Jurkat, Clone E6-1 (cell line): ENCODE measurements at places on chromosomes 7 and 10.

DNA sequence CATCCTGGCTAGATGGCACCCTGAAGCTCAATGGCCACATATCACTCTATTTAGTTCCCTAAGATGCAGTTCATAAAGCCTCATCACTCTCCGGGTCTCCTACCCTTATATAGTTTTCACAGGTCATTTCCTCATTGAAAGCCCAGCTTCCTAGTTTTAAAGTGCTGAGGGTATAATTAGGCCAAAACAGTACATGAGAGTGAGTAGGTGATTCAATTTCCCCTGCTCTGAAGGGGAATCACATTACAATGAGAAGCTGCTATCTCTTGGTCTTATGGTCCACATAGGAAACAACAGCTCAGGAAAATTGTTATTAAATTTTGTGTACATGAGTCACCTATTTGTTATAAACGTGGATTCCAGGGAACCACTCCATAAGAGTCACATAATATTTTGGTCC, 162.0 kb downstream of the SEMA3E start:
- no peak for DNase-seq

- no peak for DNase-seq
Measured at GRCh38 chr10:47082055-47082784, 171.0 kb downstream of the PTPN20 start.

GRCh38 chr7:69681181-69681580, 82.9 kb downstream of the AUTS2 start:
- no peak for DNase-seq

- DNase-seq, result peak; percentile 66
Measured at GRCh38 chr10:102645741-102646609, 1.7 kb downstream of the TRIM8 start.

GRCh38 chr7:144546782-144547181, 143.3 kb upstream of the NOBOX start:
- DNase-seq, result no peak

- DNase-seq, result peak; percentile 52
Measured at GRCh38 chr10:96832721-96833219, 672 bp downstream of the LCOR start.

- DNase-seq, result no peak
Measured at GRCh38 chr7:23787272-23787671, 77.3 kb downstream of the STK31 start.

- DNase-seq, result peak; percentile 51
Measured at GRCh38 chr10:2619472-2619871, 447.9 kb upstream of the PFKP start.

DNA sequence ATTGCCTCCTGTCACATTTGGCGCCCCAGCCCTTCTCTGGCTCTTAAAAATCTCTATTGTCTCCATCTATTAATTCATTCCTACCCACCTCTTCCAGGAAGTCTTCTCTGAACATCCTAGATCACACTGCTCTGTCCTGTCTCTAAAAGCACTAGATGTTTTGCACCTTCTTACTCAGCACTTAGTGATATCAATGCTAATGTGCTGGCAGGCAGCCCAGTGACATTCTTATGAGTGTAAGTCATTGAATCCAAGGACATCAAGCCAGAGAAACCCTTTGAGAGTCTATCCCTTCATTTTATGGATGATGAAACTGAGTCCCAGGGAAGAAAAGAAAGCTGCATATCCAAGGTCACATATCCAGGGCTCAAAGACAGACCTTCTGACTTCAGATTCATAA, 48.3 kb upstream of the PAX2 start:
- no peak for DNase-seq

DNA sequence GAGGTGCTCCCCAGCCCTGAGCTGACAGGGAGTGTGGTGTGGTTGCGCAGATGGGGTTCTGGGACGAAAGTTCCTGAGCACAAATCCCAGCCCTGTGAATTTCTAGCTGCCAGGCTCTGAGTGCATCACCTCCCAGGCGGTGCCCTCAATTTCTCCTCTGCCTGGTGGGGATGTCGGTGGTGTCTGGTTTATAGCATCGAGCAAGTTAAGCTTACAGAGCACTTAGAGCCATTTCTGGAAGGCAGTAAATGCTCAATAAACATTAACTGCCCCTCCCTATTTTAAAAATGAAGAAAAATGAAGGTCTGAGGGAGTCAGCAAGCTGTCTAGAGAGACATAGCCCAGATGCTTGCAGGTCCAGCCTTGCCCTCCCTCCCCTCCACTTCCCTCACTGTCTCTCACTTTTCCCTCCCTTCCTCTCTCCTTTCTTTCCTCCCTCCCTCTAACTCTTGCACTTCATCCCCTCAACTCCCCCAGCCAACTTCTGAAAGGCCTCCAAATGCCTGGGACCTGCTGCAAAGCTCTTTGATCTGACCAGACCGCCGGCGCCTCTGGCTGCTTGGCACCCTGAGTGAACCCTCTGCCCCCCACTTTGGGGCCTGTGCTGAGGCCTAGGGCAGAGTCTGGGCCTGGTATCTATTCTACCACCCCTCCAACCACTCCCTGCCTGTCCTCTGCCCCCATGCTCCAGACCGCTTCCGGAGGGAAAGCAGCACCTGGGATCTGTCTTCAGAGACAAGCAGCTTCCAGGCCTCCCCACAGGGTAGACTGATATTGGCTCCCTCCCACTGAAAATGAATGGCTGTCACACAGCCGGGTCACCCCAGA, 438.3 kb downstream of the RPS24 start:
- DNase-seq, result no peak

DNA sequence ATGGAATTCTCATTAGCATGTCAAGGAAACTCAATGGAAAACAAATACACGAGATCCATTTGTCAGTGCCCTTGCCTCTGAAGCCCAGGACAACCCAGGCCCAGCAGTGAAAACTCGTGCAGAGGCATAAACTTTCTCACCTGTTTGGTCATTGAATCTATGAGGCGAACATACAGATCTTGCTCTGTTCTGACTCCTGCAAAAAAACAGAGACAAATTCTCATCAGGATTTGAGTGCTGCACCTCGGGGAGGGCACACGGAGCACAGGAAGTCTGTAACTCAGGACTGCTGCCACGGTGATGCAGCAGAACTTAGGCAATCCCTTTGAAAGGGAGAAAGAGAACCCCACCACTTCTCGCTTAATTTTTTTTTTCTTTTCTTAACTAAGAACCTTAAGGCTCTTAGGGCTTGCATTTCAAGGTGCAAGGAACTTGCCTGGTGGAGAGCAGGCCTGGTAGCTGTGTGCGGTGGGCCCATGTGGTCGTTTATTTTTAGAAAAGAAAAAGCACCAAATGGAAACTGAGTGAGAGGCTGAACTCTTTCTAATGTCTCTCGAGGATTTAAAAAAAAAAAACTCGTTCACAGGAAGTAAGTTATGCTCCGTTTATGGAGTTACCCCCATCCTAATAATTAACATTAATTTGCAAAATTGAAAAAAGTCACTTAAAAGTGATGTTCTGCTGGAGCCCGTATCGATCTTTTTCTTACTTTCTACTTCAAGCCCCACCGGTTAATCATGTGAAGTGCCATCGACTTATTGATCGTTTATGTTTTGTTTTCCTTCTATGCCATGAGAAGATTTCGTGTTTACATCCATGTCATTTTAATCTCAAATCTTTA, 1.8 kb downstream of the EBF3 start:
- DNase-seq, result no peak

- no peak for DNase-seq
Measured at GRCh38 chr10:17793823-17794644, 15.1 kb upstream of the MRC1 start.

DNA sequence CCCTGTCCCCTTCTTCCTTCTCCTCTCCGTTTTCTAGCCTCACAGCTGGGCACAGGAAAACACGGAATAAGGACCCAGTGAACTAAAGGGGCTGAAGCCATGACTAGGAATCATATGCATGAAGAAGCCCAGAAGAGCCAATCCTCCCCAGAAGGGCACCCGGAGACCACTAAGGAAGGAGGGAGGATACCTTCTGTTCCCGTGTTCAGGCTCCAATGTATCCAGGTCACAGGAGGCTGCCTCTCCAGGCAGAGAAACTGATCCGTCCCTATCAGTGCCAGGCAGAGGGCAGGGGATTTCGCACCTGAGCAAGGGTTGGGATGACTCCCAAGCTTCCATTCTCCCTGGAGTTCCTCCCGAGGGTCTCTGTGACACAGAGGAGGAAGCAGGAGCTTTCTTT, 246.6 kb downstream of the SNX10 start:
- no peak for DNase-seq

GRCh38 chr10:52437205-52437646, 123.1 kb downstream of the DKK1 start:
- DNase-seq, result no peak

DNA sequence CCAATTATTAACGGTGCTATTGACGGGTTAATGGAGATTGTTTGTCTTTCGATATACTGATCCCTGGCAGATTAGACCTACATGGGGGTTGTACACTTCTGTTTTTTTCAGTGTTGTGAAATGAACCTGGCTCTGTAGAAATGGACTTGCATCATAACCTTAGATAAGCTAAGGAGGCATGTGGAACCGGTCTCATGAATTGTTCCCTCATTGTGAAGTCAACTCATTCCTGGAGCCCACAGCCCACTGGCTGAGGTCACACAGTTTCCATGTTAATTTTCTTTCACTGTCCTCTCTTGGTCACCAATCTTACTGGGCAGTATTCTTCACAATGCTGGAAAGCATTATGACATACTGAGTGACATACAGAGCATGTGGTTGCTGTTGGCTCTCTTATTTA, 202.8 kb downstream of the BMPER start:
- DNase-seq, result no peak

- no peak for DNase-seq
Measured at GRCh38 chr7:81081616-81082015, 162.8 kb upstream of the SEMA3C start.

- DNase-seq, result no peak
Measured at GRCh38 chr7:6251653-6252052, 20.8 kb downstream of the CYTH3 start.

- DNase-seq, result no peak
Measured at GRCh38 chr7:33926535-33926934, 21.2 kb downstream of the BMPER start.

DNA sequence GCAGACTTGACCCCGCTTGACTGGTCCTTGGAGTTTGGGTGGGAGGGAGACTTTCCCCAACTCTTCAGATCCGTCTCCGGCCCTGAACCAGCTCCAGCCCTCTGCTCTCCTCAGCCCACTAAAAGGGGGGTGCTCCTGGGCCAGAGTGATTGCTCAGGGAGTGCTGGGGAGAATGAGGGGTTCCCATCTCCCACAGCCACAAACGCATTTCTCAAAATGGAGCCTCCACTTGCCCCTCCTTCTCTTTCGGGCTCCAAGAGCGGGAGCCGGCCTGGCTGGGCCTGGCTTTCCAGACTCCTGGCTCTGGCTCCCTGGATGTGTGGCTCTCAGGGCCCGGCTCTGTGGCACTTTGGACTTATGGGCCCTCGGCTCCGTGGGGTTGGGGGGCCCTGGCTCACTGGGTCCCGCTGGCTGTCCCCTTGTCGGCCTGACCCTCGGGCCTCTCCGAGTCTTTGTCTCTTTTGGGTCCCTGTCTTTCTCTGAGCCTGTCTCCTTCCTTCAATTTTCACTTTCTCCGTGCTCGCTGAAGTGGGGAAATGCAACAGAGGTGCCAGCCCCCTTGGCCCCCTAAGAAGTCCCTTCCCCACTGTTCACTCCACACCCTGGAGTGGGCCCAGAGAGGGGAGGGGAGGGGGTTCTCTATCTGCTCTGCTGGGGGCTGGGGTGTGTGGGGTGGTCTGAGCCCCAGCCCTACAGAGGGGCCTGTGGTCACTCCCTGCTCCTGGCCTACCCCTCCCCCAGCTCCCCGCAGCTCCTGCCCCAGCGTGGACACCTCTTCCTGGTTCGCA, 713 bp downstream of the LZTS2 start:
- no peak for DNase-seq

GRCh38 chr7:84049071-84049836, 145.3 kb downstream of the SEMA3A start:
- no peak for DNase-seq

DNA sequence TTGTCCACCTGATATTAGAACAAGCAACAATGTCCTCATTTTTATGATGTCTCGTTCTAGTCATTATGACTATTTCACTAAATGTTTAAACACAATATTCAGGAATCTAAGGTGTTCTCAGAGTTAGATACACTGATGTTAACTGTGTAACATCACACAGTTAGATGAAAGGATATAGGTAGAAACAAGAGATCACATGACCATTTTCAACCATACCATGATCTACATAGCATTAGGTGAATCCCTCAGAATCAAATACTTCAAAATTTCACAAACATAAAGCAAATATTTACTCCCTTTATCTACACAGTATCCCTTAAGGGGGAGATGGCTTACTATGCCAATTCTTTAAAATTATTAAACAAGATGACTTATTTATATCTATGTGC, 90.3 kb downstream of the ANK3 start:
- no peak for DNase-seq

GRCh38 chr10:132904181-132904813, 38.1 kb downstream of the CFAP46 start:
- DNase-seq, result peak; percentile 11

GRCh38 chr10:25811052-25811685, 122.9 kb upstream of the MYO3A start:
- DNase-seq, result no peak

DNA sequence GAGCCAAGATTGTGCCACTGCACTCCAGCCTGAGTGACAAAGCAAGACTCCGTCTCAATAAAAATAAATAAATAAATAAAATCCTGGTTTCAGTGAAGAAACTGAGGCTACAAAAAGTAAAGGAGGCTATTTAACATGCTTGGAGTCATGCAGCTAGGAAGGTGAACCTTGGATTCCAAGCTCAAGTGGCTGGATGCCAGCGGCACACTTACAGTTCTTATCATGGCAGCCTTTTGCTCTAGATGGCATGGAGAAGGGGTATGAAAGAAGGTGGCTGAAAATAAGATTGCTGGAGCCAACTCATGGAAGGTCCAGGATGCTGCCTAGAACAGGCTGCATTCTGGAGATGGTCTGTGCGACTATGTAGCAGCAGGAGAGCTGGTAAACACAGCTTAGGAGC, 170.0 kb downstream of the SLC25A13 start:
- DNase-seq, result no peak

DNA sequence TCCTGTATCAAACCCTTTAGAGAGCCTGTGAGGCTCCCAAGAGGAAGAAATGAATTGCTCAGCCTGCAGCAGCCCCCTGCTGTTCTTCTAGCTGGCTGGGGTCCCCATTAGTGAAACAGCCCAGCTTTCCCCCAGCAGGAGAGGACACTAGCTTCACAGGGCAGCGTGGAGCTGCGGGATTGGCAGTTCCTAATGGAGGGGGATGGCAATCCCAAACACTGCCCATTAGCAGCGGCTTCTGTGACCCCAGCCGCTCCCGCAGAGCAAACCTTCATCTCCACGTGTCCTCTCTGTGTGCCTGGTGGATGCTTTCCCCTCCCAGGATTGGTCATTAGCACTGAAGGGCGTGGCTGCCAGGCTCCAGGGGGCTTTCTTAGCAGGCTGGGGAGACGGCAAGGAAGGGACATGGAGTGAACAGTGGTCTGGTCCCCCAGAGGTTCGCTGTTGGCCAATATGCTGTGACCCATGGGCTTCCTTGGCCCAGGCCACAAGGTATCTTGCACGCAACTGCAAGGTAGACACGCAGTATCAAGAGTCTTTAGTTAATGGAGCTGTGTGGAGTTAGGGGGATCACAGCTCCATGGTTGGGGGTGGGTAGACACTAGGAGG, 322.5 kb upstream of the ZMIZ1 start:
- no peak for DNase-seq

GRCh38 chr10:7513936-7514335, 103.1 kb upstream of the SFMBT2 start:
- no peak for DNase-seq

- DNase-seq, result no peak
Measured at GRCh38 chr7:100827330-100828226, at the start of gene EPHB4. Gene EPHB4 (minus strand): TSS chr7:100827523. CDS start chr7:100827030, 493 bp downstream.

- DNase-seq, result no peak
Measured at GRCh38 chr10:113137941-113138685, 188.1 kb downstream of the TCF7L2 start.
